Forelimb muscle (tissue), 1 donor: ENCODE measurements at places on chromosomes 13 and 19. TPM values are rescaled to one million over a fixed set of nuclear protein-coding genes. Genes with fewer than 3 reads are reported as not detected.

- no peak for DNase-seq
These were observed 16.9 kb downstream of the MAG start for GRCh38 chr19:35308910-35309309.

- no peak for DNase-seq
These were observed 62.3 kb downstream of the CCDC70 start for GRCh38 chr13:51923983-51924539.

GRCh38 chr19:5627395-5627904 lies 4.6 kb downstream of the SAFB start:
- DNase-seq: no peak

DNA sequence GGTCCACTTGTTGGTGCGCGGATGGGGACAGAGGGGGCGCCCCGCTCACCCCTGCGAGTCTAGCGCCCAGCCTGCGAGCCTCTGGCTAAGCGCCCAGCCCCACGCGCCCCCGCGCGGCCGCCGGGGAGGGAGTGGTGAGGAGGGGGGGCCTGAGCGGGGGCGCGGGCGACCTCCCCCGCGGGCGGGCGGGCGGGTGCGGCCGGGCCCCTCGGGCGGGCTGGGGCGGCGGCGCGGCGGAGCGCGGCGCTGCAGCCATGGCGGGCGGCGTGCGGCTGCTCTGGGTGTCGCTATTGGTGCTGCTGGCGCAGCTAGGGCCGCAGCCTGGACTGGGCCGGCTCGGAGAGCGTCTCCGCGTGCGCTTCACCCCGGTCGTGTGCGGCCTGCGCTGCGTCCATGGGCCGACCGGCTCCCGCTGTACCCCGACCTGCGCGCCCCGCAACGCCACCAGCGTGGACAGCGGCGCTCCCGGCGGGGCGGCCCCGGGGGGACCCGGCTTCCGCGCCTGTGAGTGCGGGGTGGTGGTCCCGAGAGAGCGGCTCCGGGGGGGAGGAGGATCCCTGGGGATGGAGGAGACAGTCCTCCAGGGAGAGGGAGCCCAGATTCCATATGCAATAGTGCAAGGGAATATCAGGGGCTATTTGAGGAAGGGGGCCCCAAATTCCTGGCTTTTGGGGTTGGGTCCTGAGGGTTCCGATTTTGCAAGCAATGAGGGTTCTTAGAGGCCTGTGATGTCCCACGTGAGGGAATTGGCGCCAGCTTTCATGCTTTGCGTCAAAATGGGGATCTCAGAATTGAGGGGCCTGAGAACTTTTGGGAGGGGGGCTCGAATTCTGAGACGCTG lies at the start of gene LTBP4:
Gene LTBP4 (plus strand): TSS at position 236 of the 841 bp plus-strand sequence. CDS start 19 bp downstream, at position 255.
- DNase-seq: no peak

DNA sequence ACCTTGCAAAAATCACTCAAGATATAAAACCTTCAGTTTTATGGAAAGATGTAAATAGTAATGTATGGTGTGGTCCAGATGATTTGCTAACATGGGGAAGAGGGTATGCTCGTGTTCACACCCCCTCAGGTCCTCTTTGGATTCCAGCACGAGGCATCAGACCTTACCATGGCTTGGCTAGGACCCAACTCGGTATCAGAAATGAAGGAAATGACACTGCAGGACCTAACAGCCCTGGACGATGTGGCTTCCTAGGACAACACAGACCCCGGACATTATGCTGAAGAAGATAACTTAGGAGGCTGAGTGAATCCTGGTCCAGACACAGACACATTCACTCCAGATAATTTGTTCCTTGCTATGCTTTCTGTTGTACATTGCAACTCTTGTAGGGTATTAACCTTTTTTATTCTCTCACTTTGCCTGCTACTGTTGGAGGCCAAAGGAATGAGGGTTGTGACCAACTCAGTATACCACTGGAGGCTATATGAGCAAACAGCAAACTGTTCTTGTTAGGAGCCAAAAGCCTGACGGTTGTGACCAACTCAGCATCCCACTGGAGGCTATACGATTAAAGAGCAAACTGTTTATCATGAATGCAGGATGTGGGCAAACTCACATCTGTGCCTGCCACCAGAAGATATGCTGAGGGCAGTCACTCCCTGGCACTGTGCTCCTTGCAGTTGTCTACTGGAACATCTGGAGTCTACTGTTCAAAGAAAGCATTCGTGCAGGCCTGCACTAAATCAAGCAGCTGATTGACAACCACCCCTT lies 121.7 kb downstream of the ZNF429 start:
- DNase-seq: no peak

DNA sequence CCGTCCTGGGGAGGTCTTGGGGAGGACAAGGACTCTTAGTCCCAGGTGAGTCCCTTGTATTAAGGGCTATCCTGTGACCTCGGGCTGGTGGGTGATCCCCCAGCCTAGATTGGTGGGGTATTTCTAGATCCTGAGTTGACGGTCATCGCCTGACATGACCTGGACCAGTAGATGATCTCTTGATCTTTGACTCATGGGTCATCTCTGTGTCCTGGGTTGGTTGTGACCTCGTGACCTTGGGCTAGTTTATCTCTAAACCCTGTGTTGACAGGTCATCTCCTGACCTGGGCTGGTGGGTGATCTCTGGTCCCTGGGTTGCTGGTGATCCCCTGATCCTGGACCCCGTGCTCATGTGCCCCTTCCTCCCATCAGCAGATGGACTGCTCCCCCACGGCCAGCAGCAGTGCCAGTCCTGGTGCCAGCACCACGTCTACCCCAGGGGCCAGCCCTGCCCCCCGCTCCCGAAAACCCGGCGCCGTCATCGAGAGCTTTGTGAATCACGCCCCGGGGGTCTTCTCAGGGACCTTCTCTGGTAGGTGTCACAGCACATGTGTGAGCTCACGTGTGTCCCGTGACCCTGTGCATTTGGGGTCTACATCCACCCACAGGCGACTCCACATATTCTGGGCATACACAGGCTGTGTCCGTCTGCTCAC lies 6.3 kb downstream of the MIDN start:
- DNase-seq: no peak

- no peak for DNase-seq
These were observed 22.2 kb downstream of the ABCC4 start for GRCh38 chr13:95279016-95279415.

GRCh38 chr19:51131780-51132680 lies 7.3 kb downstream of the SIGLEC9 start:
- no peak for DNase-seq

DNA sequence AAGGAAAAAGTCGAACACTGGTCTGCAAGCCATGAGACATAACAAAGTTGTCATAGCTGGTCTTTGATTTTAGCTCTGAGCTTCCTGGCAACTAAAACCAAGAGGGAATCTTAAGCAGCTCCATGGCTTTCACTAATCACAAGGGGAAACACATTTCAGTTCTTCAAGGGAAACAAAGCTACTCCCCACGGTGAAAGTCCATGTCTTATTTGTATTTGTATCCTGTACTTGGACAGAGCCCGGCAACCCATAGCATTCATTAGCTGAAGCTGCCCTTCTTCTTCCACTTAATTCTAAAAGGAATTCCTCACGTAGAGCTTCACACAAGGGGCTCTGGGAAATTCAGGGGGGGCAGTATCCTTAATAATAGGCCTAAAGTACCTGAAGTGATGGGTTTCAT lies 128.9 kb downstream of the RGCC start:
- no peak for DNase-seq

- no peak for DNase-seq
These were observed 37.5 kb upstream of the CEACAM20 start for GRCh38 chr19:44566984-44567383.

- DNase-seq: no peak
These were observed 11.5 kb downstream of the SYT3 start for GRCh38 chr19:50628146-50628545.

DCT gene
- 0.18 TPM for polyA plus RNA-seq

RPS16 gene
- polyA plus RNA-seq: 2,074 TPM

EMP3 gene
- polyA plus RNA-seq: 143 TPM

CCDC194 gene
- polyA plus RNA-seq: not detected

BEST2 gene
- not detected for polyA plus RNA-seq
